IMR-90 (cell line): ENCODE measurements at places on chromosomes 1 and 21. TPM values are rescaled to one million over a fixed set of nuclear protein-coding genes. Genes with fewer than 3 reads are reported as not detected.

GRCh38 chr1:241846862-241847539 is 1.0 kb upstream of the EXO1 start:
- DNase-seq, result no peak

- DNase-seq, result no peak
Observed at GRCh38 chr1:177723533-177723932, 246.3 kb downstream of the SEC16B start.

- no peak for DNase-seq
Observed at GRCh38 chr1:106925750-106926149, 130.7 kb upstream of the PRMT6 start.

- DNase-seq, result no peak
Observed at GRCh38 chr1:32426489-32427255, 32.4 kb upstream of the BSDC1 start.

Gene MACO1
- polyA plus RNA-seq, result 6.8 TPM in 2 replicates
